ENCODE measurements at places on chromosomes 5 and 9.

DNA sequence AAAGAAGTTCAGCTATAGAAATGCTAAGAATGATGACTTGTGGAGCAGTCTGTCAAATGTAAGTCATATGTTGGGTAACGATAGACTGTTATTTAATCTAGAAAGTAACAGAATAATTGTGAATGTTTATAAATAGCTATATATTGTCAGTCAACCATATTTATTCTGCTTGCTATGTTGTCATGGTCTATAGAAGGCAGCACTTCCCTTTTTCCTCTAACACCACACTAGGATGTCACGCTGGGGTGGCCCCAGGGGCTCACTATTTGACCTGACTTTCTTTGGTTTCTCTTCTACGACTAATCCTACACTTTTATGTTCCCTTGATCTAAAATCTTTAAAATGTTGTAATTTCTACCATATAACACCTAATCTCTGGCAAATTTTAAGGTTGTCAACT, 20.5 kb downstream of the ERAP2 start:
- no peak for DNase-seq

GRCh38 chr5:159185773-159186172, 23.6 kb downstream of the RNF145 start:
- no peak for DNase-seq

- DNase-seq = no peak
Observed at GRCh38 chr5:1193591-1193985, 7.8 kb upstream of the SLC6A19 start.

- DNase-seq = no peak
Observed at GRCh38 chr5:82684165-82684564, 393.0 kb downstream of the TMEM167A start.

DNA sequence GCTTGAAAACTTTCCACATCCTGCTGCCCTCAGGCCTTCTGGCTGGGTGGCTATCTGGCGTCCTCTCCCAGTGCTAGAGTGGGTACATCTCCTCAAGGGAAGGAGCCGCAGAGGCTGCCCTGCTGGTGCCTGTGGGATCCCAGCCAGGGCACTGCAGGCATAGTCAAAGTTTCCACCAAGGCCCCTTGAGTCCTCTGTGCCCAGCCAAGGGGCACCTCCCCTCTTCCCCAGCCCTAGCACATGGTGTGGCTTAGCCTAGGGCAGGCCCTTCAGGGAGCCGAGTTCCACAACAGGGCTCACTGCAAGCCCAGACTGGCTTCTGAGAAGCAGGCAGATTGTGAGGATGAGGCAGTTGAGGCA, 103.2 kb downstream of the RGS3 start:
- DNase-seq = no peak
